ENCODE measurements at places on chromosomes 1 and 21.

DNA sequence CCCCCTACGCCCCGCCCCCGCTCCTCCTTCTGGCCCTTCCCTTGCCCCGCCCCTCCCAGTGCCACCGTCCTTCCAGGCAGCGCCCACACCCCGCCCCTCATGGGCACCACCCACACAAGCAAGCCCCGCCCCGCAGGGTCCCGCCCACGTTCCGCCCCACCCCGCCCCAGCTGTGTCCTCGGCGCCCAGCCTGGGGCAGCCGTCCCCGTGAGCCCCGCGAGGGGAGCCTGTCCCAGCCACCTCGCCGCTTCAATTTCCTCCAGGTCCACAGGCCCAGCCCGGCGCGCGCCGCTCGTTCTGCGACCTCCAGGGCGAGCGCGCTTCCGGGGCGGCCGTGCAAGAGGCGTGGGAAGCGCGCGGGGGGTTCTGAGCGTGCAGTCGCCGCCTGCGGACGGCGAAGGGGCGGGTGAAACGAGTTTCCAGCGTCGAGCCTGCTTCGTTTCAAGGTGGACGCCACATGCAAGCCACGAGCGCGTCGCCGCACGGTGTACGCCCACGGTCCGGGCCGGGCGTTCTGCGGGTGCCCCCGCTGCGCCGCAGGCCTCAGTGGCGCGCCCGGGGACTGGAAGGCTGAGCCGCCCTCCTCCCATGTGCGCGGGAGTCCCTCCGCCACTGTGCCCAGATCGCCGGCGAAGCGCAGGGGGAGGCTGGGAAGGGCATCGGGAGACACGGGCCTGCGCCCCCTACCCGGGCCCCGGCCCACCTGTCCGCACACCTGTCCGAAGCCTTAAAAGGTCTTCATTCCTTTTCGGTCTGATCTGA, 10.8 kb upstream of the FAAP20 start:
- DNase-seq = peak; percentile 66

- DNase-seq = peak; percentile 75
These were observed 32.1 kb upstream of the PAXBP1 start for GRCh38 chr21:32803651-32804050.

DNA sequence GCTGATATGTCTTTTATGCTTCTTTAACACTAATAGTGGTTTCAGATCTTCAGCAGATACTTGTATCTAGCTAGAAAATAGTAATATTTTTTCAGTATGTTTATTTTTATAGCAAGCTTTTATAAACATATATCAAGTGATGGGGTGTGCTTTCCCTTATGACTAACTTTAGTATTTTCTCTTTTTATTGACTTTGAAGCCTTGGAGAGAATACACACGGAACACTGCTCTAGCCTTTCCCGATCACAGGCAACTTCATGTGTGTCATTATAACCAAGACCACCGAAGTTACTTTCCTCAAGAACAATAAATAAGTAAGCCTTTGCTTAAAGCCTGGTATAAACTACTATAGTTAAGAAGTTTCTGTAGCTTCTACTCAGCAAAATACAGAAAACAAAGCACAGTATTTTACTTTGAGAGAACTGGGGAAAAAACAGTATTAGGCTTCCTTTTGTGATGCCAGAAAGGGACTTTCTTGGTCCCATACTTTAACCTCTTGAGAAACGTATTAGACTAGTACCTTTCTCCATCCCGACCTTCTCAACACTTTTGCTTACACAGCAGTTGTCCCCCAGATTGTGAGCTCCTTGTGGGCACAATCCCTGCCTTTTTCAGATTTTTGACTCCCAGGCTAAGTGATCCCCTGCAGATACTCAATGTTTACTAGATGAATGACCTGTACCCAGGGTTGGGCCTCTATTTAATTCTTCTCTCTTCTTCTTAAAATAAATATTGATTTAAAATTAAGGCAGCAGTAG, 3.3 kb downstream of the ADSS2 start:
- no peak for DNase-seq

- DNase-seq = no peak
These were observed 52.4 kb upstream of the TMEM51 start for GRCh38 chr1:15100880-15101760.

DNA sequence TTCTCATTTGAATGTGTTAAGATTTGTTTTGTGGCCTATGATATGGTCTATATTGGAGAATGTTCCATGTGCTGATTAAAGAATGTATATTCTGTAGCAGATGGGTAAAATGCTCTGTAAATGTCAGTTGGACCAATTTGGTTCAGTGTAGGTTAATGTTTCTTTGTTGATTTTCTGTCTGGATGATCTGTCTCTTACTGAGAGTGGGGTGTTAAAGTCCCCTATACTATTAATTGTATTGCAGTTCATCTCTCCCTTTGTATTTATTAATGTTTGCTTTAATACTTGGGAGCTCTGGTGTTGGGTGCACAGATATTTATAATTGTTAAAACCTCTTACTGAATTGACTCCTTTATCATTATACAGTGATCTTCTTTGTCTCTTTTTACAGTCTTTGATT, 584.5 kb downstream of the NUF2 start:
- no peak for DNase-seq

DNA sequence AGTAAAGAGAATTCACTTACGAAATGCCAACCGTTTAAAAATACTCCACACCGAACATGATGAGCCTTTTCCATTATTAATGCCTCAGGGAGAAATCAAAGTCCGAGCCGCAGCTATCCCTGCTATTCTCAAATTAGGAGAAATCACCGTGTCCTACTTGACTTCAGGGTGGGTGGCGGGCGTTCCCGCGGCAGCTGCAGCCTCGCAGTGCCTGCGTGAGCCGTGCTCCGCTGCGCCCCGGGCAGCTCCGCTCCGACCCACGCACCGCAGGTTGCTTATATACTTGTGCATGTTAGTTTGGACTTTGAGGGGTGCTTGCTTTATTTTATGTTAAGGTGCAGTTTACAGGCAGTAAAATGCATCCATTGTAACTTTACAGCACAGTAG, 35.6 kb upstream of the PCBP3 start:
- DNase-seq = no peak

DNA sequence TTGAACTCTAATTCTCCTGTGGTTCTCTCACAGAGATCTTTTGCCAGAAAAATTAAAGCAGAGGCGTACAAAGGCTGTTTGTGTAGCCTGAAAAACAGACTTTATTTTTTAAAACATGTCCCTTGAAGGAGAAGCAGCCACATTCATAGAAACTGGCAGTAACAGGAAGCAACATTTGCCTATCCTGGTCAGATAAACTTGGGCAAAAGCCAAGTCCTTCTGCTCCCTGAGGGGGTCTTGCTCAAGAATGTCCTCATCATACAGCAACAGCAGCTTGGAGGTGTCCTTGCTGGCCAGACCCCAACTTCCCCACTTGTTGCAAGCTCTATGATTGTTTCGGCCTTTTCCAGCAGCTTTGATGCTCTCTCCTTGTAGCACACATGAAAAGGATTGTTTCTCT, 36.3 kb downstream of the MSTO1 start:
- DNase-seq = peak; percentile 64

GRCh38 chr1:111559736-111560279, 56.4 kb upstream of the ADORA3 start:
- no peak for DNase-seq

- peak; percentile 52 for DNase-seq
These were observed 24.3 kb downstream of the AHCTF1 start for GRCh38 chr1:246907472-246907871.

- DNase-seq = no peak
These were observed 78.0 kb downstream of the PDE9A start for GRCh38 chr21:42731264-42732032.

- DNase-seq = no peak
These were observed 6.0 kb upstream of the ADGRL4 start for GRCh38 chr1:79012500-79012899.

GRCh38 chr1:16926491-16927073, 4.9 kb downstream of the CROCC start:
- no peak for DNase-seq

All from inflammatory macrophage treated with lipopolysaccharide for 1 hour (primary cell).